Activated T-cell treated with anti-CD3 and anti-CD28 coated beads, Interleukin-2, amount 50 U/mL, for 72 hours (primary cell): ENCODE measurements at places on chromosomes 2 and 18. TPM values are rescaled to one million over a fixed set of nuclear protein-coding genes. Genes with fewer than 3 reads are reported as not detected.

- no peak overlapping the region for H3K27ac ChIP-seq
- H3K4me3 ChIP-seq = no peak overlapping the region
- no peak for DNase-seq
These were observed 5.7 kb downstream of the GREB1 start for GRCh38 chr2:11539317-11540147.

DNA sequence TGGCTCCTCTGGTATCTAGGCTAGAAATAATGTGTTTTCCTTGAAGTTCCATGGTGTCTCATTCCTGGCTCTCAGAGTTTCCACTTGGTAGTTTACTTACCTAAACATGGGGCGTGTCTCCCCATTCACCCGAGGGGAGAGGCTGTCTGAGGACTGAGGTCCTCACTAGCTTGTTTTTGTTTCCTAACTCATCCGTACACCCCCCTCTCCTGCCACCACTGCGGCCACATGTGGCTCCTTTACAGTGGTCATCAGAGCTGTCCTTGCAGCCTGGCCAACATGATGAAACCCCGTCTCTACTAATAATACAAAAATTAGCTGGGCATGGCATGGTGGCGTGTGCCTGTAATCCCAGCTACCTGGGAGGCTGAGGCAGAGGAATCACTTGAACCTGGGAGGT lies 106.0 kb downstream of the ASAP2 start:
- no peak overlapping the region for H3K4me3 ChIP-seq
- H3K36me3 ChIP-seq = no peaks in the 10 kb centered on the region
- DNase-seq = no peak
- H3K27ac ChIP-seq = no peak overlapping the region
- no peaks in the 10 kb centered on the region for H3K4me1 ChIP-seq
- peaks cover 5% of the 10 kb centered on the region for H3K27me3 ChIP-seq

DNA sequence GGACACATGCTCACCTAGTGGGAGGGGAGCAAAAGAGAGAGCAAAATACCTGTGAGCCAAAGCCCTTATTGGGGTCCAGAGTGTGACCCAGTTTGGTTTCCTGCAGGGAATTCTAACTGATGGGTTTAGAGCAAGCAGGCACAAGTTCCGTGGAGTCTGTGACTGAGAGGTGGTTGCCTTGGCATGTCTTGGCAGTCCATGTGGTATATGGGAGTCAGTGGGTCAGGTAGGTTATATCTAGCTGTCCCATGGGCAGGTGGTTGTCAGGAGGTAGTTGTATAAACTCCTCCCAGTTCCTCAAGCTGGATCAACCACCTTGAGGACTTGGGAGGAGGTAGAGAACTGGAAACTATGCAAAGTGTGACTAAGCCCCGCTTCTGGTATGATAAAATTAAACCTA lies 452.8 kb upstream of the VWC2L start:
- H3K27ac ChIP-seq = no peak overlapping the region
- H3K4me3 ChIP-seq = no peak overlapping the region
- no peak for DNase-seq
- no peaks in the 10 kb centered on the region for H3K27me3 ChIP-seq
- no peaks in the 10 kb centered on the region for H3K4me1 ChIP-seq
- H3K36me3 ChIP-seq = no peaks in the 10 kb centered on the region

- no peak for DNase-seq
- no peaks in the 10 kb centered on the region for H3K36me3 ChIP-seq
- H3K27ac ChIP-seq = no peak overlapping the region
- H3K4me1 ChIP-seq = peaks cover 56% of the 10 kb centered on the region
- H3K4me3 ChIP-seq = peak overlapping the region; percentile 78
These were observed 913 bp upstream of the WNT10A start for GRCh38 chr2:218879776-218880101.

GRCh38 chr2:102138331-102138730 lies 4.2 kb upstream of the IL1R1 start:
- no peak for DNase-seq
- H3K36me3 ChIP-seq = peaks cover 19% of the 10 kb centered on the region
- peak overlapping the region; percentile 2 for H3K4me3 ChIP-seq
- H3K4me1 ChIP-seq = peaks cover 64% of the 10 kb centered on the region

Gene TSPYL6
- not detected for total RNA-seq

Gene SLC4A5
- total RNA-seq = 4.4 TPM

DNA sequence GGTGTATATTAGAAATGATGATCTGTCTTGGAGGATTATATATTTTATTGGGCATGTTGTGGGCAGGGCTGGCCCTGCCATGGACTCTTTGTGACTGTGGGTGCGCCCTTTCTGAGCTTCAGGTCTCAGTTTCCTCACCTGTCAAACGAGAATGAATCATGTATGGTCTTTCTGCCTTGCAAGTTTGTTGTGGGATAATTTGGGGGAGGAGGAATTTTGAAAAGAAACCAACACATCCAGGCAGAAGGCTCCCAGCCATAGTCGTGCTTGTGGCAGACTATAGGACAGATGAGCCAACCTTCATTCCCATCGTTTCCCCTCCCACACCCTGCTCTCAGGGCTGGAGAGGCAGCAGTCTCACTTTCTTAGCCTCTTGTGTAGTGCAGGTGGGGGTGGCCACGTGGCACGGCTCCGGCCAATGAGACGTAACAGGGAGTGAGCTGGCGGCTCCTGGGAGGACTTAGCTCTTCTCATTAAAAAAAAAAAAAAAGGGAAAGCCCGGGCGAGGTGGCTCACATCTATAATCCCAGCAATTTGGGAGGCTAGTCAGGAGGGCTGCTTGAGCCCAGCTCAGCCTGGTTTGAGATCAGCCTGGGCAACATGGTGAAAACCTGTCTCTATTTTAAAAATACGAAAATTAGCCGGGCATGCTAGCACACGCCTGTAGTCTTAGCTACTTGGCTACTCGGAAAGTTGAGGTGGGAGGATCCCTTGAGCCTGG lies 63.1 kb downstream of the RHOB start:
- no peak for DNase-seq
- H3K4me3 ChIP-seq = no peak overlapping the region
- H3K27ac ChIP-seq = no peak overlapping the region
- peaks cover under 1% of the 10 kb centered on the region for H3K36me3 ChIP-seq
- peaks cover 10% of the 10 kb centered on the region for H3K4me1 ChIP-seq
- H3K27me3 ChIP-seq = peaks cover 9% of the 10 kb centered on the region

Gene RAX
- not detected for total RNA-seq

- H3K27ac ChIP-seq = no peak overlapping the region
- H3K4me1 ChIP-seq = no peaks in the 10 kb centered on the region
- DNase-seq = no peak
- H3K4me3 ChIP-seq = no peak overlapping the region
These were observed 630 bp upstream of the PPP1R1C start for GRCh38 chr2:181984814-181985631.

Gene RNF181
- total RNA-seq = 129 TPM

Gene CDK15
- not detected for total RNA-seq

Gene PRLH
- not detected for total RNA-seq
